ENCODE measurements at places on chromosomes 1 and 21.

DNA sequence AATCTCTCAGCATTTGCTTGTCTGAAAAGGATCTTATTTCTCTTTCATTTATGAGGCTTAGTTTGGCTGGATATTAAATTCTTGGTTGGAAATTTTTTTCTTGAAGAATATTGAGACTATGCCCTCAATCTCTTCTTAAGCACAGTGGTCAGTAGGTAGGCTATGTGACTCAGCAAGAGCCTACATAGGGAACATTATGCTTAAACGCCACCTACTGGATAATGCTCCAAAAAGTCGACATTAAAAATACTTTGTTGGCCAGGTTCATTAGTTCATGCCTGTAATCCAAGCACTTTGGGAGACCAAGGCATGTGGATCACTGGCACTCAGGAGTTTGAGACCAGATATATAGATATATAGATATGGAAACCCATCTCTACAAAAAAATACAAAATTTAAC is 678.0 kb upstream of the USP24 start:
- DNase-seq: no peak

GRCh38 chr1:46996659-46997281 is 26.7 kb upstream of the CYP4X1 start:
- no peak for DNase-seq

DNA sequence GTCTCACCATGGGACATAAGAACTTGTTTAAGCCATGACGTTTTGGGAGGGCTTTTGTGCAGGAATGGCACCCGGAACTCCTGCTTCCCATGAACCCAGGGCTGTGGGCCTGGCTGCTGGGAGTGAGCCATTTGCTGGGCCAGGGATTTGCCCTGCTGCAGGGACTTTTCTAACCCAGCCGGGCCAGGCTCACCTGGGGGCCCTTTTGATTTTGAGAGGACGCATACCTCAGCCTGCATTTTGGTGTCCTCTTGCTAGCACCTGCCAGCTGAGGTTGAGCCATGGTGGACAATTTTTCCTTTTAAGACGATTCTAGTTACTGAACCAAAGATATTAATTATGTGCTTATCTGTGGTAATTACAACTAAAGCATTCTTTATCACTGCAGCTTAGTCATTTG is 28.9 kb downstream of the GALNT2 start:
- DNase-seq: no peak

GRCh38 chr1:180165096-180165495 is 10.4 kb downstream of the QSOX1 start:
- no peak for DNase-seq

DNA sequence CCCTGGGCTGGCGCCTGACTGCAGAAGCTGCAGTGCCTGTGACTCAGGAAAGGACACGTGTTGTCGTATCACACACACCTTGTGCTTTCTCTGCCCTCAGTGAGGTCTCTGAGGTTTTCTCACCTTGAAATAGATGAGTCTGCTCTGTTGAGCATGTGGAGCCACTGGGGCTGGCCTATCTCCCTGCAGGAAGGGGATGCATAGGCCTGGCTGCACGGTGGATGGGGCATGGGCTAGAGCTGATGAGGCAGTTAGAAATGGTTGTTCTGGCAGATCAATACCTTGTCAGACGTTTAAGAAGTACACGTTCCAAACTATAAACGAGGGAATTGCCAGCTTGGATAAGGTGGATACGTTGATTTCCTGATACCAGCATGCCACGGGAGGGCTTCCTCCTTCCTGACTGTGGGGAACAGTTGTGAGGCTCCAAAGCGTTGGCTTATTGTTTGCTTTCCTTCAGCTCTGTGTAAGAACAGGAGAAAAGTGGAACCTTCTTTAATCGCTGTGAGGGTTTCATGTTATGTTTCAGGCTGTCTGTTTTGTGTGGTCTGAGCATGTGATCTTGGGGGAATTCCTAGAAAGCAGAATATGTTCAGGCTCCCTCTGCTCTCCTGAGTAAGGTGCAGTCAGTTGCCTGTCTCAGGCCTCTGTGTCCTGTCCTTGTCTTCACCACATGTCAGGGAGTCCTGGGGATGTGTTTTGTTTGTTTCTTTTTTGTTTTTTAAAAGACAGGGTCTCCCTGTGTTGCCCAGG is 44.8 kb downstream of the PCNT start:
- DNase-seq: peak; percentile 29

Data from stimulated activated CD8-positive, alpha-beta memory T cell treated with anti-CD3 and anti-CD28 coated beads, Interleukin-4, amount 100 ng/mL, for 24 hours (primary cell).